Lower lobe of right lung (tissue), 2 donors: ENCODE measurements at places on chromosomes 16 and 17.

DNA sequence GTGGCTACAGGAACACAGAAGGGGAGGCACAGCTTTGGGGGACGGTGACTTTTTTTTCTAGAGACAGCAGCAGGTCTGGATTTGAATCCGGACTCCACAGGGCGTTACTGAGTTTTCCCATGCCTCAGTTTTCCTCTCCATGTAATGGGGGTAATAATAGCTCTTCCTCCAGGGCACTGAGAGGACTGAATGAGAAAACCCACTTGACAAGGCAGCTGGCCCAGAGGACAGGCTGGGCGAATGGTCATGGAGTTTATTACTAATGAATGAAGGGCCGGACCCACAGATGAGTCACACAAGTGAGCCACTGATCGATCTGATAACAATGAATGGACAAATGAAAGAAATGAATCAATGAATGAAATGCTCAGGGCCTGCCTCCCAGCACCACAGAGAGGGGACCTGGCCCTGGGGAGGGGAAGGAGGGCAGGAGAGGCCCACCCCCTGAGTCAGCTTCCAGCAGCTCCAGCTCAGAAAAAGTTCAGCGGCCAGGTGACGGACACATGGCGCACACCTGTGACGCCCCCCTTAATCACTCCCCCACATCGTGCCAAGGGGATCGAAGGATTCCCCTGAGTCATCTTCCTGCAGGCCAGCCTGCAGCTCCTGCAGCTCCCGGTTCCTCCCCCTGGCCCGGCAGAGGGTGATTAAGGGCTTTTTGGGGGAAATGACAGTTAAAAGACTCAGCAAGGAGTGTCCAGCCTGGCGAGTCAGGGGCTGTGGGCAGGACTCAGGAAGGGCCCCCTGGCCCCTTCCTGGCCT, 54.3 kb downstream of the SOCS1 start:
- no peak for DNase-seq

- peak; percentile 71 for DNase-seq
Measured at GRCh38 chr16:3035972-3036725, 595 bp downstream of the BICDL2 start.

DNA sequence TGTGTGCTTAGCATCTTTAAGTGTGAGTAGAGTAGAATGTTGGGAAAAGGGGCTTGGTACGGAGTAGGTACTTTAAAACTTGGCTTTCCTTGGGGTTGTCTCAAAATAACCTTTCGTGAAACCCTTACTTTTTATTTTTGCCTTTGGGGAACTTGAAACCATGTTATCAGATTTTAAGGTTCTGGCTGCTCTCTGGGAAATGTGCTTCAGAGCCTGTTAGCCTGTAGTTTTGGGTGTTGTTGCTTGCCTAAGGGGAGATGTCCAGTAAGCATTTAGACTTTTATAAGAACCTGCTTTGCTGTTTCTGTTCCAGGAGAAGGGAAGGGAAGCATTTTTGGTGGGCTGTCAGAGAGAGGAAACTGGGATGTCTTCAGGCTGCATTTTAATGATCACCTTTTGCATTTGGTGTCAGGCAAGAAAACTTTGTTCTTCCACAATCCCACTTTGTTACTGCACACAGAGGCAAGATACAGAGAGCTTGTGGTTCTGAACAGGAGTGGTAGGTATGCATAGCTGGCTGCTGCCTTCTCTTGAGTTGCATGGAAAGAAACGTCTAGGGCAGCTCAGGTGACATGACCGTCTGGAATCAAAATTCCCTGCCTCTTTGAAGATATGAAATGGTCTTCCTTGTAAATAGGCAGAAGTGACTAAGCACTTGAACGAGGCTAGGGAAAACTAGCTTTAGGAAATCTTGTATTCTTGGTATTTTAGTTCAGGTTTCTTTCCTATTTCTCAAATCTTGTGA, 1.7 kb downstream of the RABEP1 start:
- DNase-seq = no peak

DNA sequence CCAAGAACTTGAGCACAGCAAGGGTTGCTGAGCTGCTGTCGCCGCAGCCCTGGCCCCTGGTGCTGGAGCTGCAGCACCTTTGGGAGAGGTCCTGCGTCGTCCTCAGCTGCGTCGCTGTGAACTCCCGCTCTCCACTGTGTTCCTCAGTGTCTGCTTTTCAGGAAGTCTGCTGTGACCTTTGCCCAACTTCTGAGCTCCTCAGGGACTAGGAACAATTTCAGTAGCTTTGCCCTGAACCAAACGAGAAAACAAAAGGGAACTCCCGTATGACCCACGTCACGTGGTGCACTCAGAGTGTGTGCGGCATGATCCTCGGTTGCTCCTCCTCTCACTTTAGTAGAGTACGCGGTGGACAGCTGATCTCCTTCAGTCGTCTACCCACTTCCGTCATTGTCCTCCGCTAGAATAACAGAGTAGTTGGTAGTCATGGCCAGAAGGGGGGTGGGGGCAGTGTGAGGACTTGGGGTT, 44.2 kb downstream of the WDR45B start:
- DNase-seq = peak; percentile 91

GRCh38 chr16:67184453-67184994, 761 bp upstream of the MATCAP1 start:
- no peak for DNase-seq

GRCh38 chr16:58062821-58063220, 37.3 kb downstream of the MMP15 start:
- DNase-seq = no peak

- DNase-seq = no peak
Measured at GRCh38 chr17:76414334-76415295, 30.2 kb downstream of the SPHK1 start.
